ENCODE measurements at places on chromosomes 12 and 14.

DNA sequence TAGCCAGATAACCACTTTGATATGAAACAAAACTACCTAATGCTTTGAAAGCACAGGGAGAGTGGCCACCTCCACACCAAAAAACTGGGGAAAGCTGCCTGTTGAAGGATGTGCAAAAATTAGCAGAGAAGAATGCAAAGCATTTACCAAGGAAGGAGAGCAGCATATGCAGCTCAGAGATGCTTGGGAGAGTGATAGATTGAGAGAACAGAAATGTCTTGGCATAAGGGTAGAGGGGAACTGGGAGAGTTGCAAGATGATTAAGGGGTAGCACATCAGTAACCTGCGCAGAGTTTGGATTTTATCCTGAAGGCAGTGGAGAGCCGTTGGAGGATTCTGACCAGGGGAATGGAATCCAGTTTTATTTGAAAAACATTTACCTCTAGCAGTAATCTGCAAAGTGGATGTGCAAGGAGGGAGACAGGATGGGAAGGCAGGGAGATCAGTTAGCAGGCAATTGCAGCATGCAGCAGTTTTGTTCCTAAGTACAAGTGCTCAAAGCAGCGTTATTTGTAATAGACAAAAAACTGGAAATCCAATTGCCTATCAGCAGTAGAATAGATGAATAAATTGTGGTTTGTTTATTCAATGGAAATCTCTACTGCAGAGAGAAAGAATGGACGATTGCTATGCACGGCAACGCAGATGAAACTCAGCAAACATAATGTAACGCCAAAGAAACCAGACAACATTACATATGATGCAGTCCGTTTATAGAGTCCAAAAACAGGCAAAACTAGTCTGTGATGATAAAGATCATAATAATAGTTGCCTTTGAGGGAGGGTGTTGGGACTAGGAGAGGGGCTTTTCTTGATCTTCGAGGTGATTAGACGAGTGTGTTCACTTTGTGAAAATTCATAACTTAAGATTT, 81.5 kb downstream of the BHLHE41 start:
- DNase-seq: no peak

GRCh38 chr12:14827043-14827442, 13.1 kb upstream of the SMCO3 start:
- no peak for DNase-seq

- DNase-seq: no peak
These were observed 1206.5 kb upstream of the FLRT2 start for GRCh38 chr14:84323450-84323849.

DNA sequence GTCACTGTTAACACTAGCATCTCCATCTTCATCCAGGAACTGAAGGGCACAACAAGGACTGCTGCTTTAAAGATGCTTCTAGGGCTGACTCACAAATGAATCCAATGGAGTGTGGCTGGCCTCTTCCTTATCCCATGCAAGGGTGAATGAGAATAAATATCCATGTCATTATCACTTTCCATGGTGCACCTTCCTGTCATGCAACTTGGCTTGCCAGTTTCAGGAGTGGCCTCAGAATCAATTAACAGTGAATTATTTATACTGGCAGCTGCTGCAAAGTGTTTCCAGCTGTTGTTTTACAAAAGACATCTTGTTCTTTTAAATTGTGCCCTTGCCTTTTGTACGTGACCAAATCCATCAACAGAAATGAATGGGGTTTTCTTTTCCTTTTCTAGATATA, 499.3 kb upstream of the TMEM132C start:
- peak; percentile 77 for DNase-seq

DNA sequence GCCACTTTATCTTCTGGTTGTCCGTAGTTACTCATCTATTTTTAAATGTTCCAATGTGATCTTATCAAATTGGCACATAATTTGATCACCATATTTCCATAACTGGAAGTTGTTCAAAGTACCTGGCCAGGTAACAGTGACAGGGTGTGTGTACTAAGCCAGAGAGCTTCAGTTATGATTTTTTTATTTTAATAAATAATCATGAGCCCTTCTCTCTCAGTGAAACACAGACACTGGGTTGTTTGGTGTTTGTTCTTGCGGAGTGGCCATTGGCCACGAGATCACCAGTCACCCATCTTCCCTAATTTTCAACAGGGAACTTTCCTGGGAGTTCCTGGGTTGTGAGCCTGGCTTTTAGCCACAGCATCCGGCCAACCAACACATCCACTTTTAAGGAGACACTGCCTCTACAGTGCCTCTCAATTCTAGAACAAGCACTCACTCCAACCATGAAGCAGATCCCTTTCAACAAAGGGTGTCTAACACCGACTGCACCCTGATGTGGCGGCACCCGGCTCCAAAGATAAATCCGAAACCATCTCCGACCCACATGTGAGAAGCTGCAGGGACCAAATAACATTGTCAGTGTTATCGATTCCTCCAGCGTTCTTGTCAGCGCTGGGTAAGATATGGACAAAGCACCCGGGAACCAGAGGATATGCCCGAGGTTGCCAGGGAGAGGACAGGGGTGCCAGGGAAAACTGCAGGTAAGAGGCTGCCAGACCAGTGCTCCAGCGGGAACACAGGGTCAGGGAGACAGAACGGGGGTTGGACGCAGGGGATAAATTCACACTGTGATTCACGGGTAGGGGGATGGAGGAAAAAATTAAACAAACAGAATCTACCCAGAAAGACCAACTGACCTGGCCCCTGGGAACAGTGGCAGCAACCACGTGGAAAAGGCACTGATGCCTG, 49.9 kb downstream of the FOXN3 start:
- DNase-seq: no peak

- DNase-seq: no peak
These were observed 147.4 kb upstream of the FOXN3 start for GRCh38 chr14:89564286-89564957.

- DNase-seq: peak; percentile 82
These were observed 898.4 kb downstream of the SLC16A7 start for GRCh38 chr12:60494244-60494643.

DNA sequence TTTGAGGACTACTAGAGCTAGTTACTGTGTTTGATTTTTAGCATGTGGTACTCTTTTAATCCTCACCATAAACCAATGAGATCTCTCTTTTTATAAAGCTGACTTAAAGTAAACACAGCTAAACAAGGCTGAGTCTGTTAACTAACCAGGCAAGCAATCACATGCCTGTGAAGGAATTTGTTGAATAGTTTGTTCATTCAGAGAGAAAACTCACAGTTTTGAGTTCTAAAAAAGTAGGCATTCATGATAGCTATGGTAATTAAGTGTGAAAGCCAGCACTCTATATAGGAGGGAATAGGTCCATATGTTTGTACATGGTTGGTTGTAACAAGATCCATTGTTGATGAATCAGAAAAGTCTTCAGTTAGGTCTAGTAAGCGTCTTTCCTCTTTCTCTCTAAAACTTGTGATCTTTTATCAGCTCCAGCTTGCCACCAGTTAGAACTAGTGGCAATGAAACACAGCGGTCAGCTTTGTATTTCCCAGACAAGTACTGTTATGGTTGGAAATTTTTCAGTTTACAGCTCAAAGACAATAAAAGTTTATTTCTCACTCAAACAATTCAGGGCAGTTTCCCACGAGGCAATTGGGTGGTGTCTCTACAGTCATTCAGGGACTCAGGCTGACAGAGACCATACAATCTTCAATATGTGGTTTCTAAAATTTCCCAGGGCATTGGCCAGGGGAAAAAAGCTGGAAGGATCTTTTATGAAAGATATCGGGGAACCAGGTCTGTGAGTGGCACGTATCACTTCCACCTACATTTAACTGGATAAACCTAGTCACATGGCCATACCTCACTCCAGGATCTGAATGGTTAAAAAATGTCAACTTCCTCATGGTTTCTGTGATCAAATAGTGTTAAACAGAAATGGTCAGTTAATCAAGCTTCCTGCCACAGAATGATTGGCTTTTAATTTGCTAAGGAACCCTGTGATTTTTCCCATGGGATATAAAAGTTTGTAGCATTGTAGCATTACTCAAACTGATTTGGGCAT, 203.1 kb downstream of the KIF21A start:
- DNase-seq: no peak

GRCh38 chr12:52066346-52067080, 3.3 kb upstream of the ATG101 start:
- no peak for DNase-seq

- DNase-seq: no peak
These were observed 18.7 kb downstream of the FBXL14 start for GRCh38 chr12:1575408-1576401.

DNA sequence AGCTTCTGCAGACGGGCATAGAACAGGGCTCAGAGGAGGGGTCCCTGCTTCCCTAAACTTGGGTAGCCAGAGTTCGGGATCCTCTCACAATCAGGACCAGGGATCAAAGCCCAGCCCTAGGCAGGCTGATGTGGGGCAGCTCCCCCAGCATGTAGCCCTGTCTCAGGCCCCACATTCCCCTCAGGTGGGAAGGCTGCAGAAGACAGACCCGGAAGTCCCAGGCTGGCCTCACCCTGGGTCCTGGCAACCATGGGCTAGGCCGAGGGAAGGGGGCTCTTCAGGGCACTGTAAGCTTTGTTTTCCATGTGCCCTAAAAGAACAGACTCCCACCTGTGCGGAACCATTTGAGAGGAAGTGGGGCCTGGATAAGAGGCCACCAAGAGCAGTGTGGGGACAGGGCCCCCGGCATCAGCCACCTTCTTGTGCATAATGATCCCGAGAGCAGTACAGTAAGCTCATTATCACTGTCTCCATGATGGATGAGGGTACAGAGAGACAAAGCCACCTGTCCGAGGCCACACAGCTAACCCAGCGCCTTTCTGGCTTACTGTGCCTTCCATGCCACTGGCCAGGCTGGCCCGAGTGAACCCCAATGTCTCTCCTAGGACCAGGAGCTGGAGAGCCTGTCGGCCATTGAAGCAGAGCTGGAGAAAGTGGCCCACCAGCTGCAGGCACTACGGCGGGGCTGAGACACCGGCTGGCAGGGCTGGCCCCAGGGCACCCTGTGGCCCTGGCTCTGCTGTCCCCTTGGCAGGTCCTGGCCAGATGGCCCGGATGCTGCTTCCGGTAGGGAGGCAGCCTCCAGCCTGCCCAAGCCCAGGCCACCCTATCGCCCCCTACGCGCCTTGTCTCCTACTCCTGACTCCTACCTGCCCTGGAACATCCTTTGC, 11.5 kb downstream of the CHGA start:
- no peak for DNase-seq

DNA sequence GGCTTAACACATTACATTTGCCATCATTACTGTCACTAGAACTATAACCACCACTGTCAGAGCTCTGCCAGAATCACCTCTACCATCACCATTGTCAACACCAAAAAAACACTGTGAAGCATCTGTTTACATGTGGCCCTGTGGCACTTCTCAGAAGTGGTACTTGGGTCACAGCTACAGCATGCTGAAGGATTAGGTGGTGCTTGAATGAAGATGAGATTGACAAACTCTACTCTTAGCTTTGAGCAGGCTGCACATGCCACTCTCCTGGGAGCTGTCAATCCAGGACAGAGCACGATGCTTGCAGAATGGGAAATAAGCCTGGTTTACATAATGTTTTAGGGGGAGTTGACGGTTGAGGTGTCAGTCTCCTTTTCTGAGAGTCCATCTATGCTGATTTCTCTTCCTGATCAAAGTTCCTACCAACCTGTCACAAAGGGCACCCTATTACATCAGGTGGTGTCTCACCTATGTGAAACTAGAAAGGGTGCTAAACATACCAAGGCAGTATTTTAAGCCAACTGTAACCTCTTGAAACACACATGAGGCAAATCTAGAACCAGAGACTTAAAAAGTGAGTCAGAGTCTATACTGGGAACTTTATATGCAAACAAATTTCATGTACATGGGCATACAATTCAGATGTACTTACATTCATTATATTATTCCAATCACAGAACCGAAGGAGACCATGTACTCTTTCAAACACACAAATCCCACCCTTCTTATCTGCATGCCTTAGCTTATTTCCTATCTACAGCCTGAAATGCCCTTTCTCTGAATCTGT, 258.7 kb downstream of the EMP1 start:
- no peak for DNase-seq

DNA sequence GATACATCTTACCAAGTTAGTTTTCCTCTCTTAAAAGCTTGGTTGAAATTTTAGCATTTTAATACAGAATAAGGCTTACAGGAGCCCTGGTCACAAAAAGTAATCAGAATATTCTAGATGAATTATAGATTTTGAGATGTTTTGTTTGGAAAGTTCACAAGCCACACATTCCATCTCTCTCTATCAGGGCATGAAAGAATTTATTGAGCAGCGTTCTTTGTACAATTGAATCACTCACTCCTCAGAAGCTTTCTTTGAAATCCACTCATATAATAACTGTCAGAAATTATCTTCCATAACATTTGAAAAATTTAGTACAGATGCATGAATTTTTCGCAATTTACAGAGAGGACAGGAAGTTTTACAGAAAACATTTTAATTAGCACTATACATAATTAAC, 938.6 kb upstream of the MDGA2 start:
- DNase-seq: no peak

DNA sequence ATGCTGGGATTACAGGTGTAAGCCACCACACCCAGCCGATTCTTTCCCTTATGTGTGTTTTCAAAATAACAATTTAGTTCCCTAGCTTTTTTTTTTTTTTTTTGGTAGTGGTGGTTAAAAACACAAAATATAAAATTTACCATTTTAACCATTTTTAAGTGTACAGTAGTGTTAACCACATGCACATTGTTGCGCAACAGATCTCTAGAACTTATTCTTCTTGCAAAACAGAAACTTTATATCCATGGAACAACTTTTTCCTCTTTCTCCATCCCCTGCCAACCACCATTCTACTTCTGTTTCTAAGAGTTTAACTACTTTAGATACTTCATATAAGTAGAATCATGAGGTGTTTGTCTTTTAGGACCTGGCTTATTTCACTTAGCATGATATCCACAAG, 1.1 kb upstream of the NDUFA12 start:
- DNase-seq: peak; percentile 82

DNA sequence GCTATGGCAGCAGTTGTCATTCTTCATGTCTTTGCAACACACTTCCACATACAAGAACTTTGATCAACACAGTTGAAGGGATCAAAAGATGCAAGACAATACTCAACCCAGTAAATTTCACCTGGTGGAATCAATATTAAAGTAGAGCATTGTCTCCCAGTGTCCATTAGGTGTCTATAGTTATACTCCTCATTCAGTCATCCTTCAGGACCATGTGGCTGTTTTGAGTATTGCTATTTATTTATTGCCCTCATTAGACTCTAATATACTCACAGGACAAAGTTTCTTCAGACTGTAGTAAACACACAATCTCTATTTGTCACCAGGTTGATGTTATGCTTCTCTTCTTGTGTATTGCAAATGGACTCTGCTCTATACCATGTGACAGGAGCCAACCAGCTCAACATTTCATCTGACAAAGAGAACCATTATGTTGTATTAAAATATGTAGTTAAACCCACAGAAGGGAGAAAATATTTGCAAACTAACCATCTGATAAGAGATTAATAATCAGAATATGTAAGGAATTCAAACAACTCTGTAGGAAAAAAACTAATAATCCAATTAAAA, 146.6 kb downstream of the TGFB3 start:
- no peak for DNase-seq

GRCh38 chr14:73477618-73478266, 13.0 kb upstream of the RIOX1 start:
- DNase-seq: no peak

- DNase-seq: peak; percentile 77
These were observed 195.6 kb upstream of the KRR1 start for GRCh38 chr12:75706786-75707605.

- DNase-seq: peak; percentile 60
These were observed 202.5 kb upstream of the DDHD1 start for GRCh38 chr14:53355581-53356112.
